ENCODE measurements at places on chromosomes 16 and 17.

- no peak for DNase-seq
Measured at GRCh38 chr17:61834610-61835009, 28.7 kb downstream of the BRIP1 start.

- peak; percentile 90 for DNase-seq
Measured at GRCh38 chr17:8079291-8080207, 8.0 kb downstream of the ALOX12B start.

DNA sequence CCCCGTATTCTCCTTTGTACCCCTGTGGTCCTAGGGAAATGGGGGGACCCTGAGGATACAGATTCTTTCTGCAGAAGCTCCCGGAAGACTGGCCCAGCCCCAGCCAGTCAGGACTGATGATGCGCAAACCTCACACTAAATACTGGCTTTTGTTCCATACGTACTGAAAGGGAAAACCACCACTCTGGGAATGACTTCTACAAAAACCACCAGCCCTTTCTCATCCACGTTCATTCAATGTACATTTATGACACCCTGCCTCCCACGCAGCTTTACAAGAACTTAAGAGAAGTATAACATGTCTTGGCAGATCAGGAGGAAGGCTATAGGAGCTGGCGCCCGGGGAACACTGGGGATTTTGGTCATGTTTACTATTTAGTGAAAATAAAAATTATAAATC, 70.6 kb downstream of the MARCHF10 start:
- DNase-seq, result peak; percentile 51

GRCh38 chr16:46756772-46757171, 8.6 kb upstream of the MYLK3 start:
- DNase-seq, result no peak

DNA sequence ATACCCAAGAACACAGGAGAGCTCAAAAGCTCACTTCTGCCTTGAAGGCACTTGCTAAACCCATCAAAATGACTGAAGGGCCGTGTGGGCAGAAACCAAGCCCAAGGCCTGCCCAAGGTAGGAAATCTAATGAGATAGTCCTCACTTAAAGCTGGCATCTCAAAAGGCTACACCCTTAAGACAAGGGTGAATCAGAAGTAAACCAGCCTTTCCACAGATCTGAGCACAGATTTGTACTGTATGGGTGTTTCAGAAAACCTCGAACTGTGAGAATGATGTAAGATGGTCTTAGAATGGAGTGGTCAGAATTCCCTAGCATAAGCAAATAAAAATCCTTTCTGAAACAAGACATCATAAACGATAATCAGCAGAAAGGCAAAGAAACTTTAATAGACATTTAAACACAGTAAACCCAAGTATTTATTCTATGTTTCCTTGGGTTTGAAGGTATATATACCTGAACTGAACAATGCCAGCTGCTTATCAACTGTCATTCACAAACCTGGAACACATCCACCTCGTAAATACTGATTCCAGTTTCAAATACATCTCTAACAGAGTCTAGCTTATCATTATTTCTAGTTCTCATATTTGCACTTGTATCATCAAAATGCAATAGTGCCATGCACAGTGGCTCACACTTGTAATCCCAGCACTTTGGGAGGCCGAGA, 37.8 kb downstream of the GLG1 start:
- DNase-seq, result no peak

DNA sequence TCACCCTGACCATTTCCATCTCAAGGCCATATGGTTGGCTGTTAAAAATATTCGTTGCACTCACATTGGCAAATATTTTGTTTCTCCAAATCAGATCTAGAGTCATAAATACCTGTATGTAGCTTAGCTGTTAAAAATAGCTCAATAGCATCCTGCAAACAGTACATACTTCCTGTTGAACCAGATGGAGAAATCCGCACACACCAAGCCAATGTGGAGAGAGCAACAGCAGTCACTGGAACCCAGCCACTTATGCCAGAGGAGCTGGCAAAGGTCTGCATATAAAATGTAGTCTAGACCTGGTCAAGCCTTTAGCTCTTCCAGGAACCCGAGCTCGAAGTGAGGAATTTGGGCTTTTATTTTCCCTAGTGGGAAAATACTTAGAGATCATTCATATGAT, 146.4 kb upstream of the KCNJ16 start:
- no peak for DNase-seq

DNA sequence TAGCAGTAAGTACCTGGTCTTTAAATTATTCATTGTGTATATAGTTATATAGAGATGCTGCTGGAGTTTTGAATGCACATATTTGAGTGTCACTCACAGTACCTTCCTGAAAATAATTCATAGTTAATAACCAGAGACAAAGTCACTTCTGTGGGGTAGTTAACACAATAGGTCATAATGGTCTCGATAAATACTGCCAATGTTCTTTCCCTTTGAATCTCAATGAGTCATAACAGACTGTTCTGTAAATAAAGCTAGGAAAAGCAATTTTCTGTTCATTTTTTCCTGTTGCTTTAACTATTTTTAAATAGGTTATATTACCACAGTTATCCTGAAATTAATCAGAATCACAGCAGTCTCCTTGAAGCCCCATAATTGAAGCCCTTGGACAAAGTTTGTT, 87.2 kb downstream of the MAP2K4 start:
- DNase-seq, result no peak

DNA sequence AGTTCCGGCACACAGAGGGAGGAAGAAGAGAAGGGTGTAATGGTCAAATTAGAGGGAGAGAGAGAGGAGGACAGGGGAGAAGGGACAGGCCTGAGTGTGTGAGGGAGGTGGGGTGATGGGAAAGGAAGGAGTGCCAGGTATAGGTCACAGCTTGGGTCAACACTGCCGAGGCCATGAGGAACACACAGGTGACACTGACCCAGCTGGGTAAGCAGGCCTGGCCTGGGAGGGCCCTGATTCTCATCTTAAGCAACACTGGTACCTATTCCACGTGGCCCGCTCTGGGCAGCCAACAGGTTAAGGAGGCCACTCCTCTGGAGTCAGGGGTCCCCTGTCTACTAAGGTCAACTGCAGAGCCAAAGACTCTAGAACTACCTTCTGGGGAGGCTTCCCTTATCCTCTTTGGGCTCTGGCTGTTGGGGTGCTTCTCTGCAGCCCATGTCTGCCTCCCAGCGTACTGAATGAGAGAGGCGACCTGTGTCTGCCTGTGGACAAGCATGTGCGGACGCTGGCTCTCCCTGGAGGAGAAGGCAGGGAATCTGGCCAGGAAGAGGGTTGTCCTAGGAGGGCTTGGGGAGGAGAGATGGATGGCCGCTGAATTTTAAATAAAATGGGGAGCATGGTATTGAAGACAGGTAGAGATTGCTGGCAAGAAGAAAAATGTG, 57.6 kb downstream of the RGS9 start:
- DNase-seq, result no peak

DNA sequence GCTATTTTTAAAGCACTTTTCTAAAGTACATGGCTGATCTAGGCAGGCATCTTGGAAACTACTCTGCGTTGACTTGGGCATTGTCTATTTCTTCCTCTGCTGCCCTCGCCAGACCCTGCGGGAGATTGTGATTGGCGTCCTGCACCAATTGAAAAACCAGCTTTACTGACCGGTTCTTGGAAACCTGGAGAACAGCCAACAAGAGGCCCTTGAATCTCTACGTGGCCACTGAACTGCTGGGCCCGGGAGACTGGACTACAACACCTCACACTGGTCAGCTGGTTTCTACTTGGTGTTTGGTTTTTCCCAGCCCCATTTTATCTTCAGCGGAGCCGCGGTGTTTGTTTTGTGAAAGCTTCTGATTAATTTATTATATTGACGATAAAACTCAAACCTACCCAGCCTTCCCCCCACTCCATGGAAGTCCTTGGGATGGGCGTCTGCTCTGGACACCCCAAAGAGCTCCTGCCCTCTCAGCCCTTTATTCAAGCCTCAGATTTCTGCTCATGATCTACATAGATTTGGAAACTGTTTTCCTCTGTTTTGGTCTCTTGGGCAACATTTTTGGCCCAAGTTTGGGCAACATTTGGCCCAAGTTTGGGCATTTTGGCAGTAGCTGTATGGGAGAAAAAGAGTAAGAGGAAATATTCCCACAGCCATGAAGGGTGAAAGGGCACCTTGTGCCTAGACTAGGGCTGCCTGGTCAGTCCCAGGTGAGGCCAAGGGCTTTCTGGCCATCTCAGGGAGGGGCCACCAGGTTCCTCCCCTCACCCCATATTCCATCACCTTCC, 4.7 kb downstream of the MLX start:
- no peak for DNase-seq

DNA sequence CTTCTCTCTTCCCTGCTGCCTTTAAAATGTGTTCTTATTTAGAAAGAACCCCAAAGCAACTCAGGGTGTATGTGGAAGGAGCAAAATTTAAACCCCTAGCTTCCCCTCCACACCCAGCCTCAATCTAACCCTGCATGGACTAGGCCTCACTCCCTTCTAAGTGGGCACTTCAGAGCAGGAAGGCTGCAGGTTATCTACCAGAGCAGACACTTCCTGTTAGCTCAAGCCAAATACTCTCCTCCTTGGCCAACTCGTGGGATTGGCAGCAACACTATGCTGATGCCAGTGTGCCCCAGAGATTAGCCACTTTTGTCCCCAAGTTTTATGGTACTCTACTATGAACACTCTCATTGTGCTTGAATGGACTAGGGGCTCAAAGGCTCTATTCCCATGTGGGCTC, 35.6 kb downstream of the CCDC42 start:
- no peak for DNase-seq

GRCh38 chr16:48546774-48547173, 63.2 kb downstream of the N4BP1 start:
- DNase-seq, result no peak

DNA sequence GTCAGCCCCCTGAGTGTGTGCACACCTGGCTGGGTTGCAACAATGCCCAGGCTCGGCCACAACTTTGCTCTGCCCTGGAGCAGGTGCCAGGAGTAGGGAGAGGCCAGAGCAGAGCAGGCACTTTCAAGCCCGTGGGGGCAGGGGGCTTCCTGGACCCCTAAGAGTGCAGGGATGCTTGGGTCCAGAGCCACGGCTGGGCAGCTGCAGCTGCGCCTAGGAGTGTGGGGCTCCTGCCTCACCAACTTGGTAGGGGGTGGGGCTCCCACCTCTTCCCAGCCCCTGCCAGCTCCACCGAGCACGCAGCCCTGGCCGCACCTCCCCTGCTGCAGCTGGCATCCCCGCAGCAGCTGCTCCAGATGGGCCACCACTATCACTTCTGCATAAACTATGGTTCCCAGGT, 7.8 kb downstream of the OR3A2 start:
- DNase-seq, result no peak

- peak; percentile 99 for DNase-seq
Measured at GRCh38 chr17:21287703-21288449, 3.4 kb downstream of the MAP2K3 start.

DNA sequence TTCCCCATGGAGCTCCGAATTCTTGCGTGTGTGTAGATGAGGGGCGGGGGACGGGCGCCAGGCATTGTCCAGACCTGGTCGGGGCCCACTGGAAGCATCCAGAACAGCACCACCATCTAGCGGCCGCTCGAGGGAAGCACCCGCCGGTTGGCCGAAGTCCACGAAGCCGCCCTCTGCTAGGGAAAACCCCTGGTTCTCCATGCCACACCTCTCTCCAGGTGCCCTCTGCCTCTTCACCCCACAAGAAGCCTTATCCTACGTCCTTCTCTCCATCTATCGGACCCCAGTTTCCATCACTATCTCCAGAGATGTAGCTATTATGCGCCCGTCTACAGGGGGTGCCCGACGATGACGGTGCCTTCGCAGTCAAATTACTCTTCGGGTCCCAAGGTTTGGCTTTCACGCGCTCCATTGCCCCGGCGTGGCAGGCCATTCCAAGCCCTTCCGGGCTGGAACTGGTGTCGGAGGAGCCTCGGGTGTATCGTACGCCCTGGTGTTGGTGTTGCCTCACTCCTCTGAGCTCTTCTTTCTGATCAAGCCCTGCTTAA, 617 bp upstream of the SENP3 start:
- peak; percentile 91 for DNase-seq

DNA sequence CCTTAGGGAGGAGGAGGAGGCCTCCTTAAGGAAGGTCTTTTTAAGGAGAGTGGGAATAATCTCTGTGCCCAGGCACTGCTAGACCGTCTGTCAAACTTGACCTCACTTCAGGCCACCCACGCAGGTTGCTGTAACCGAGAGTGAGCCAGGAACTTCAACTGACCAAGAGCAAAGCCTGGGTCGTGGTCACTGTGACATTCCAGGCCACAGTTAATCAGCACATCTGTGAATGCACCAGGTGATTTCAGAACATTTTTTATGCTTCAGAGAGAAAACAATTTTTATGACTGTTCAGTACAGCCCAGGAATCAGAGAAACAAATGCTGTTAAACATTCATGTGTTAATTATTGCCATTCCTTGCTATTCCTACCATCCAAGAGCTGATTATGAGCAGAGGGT, 226.6 kb upstream of the ASIC2 start:
- DNase-seq, result no peak

- no peak for DNase-seq
Measured at GRCh38 chr16:29025735-29026134, 40.9 kb downstream of the LAT start.

DNA sequence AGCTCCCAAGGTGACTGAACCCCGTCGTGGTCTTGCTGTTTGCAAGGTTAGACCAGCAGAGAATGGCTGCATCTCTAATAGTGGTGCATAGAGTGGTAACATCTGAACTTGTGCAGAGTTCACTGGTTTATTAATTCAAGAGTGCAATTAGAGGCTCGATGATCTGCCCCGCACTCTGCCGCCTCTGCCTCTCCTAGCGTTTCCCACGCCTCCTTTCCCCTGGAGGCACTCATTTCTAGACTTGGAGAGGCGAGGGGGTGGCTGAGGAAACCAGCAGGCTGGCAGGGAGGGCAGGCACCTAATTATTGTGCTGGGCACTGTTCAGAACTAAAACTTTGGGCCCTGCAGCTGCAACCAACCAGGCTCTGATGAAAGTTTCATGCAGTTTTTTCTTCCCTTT, 363.5 kb upstream of the EEF2KMT start:
- no peak for DNase-seq

DNA sequence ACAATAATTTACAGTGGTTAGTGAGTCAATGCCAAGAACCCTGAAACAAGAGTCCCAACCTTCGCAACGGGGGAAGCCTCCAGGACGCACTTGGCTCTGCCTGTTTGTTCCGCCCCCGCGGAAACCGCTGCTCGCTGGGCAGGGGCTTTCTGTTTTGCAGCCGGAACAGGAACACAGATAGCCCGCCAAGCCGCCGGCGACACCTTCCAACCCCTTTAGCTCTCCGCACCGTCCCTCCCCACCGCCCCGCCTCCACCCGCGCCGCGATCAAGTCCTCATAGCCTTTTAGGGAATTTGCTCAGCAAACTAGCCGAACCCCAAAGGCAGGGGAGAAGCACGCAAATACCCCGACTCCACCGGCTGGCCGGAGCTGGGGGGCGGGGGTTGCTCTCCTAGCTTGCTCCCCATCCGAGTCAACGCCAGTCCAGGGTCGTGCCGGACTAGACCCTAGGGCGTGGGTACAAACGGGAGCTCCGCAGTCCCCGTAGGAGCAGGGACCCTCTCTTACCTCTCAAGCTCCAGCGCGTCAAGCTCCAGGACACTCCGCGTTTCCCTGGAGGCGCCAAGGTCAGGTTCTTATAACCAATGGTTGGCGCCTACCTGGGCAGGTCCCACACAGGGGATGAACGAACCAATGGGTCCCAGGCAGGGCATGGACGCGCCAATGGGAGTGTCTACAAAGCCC, at the start of gene SLFN13:
SLFN13 (minus strand) TSS at position 553 of the 685 bp plus-strand sequence. CDS start 3,086 bp downstream, outside the sequence.
- DNase-seq, result peak; percentile 95
